MCF 10A (cell line): ENCODE measurements at places on chromosomes 3 and 15. TPM values are rescaled to one million over a fixed set of nuclear protein-coding genes. Genes with fewer than 3 reads are reported as not detected.

The PLCH1 gene
- 0.10 and 0.12 TPM in 2 replicates for total RNA-seq

The CIP2A gene
- total RNA-seq, result 15.5 and 23.9 TPM in 2 replicates

The SERPINI2 gene
- total RNA-seq, result not detected in 2 replicates

The TUSC7 gene
- total RNA-seq, result not detected in 2 replicates

The GJD2 gene
- not detected in 2 replicates for total RNA-seq

The PDE8A gene
- 27.3 and 27.4 TPM in 2 replicates for total RNA-seq

The SH2D7 gene
- not detected in 2 replicates for total RNA-seq

The HERC2 gene
- total RNA-seq, result 64.5 and 65.2 TPM in 2 replicates

The SATB1 gene
- total RNA-seq, result 0.23 and 0.44 TPM in 2 replicates

The C3orf85 gene
- not detected in 2 replicates for total RNA-seq

The CIB2 gene
- total RNA-seq, result 0.30 and 0.34 TPM in 2 replicates

The SLC2A2 gene
- total RNA-seq, result not detected in 2 replicates

The ADAMTS7 gene
- total RNA-seq, result 10.7 and 10.8 TPM in 2 replicates

The CP gene
- total RNA-seq, result 0.37 TPM in 1 of 2 replicates, not detected in the other

The HRH1 gene
- total RNA-seq, result 11.0 and 14.8 TPM in 2 replicates

The ALG1L2 gene
- total RNA-seq, result not detected in 2 replicates

The TJP1 gene
- total RNA-seq, result 114 and 137 TPM in 2 replicates

The SLC22A13 gene
- 1.7 and 1.9 TPM in 2 replicates for total RNA-seq

The MNS1 gene
- 1.5 TPM in 2 replicates for total RNA-seq

The SLC28A1 gene
- not detected in 2 replicates for total RNA-seq

The GPR160 gene
- total RNA-seq, result 1.8 and 2.6 TPM in 2 replicates

The SLC12A1 gene
- total RNA-seq, result not detected in 2 replicates

The KLHDC8B gene
- total RNA-seq, result 1.7 and 2.4 TPM in 2 replicates

The DAZL gene
- not detected in 2 replicates for total RNA-seq

The OR5H15 gene
- total RNA-seq, result not detected in 2 replicates

The CD80 gene
- total RNA-seq, result not detected in 2 replicates

The THUMPD3 gene
- 53.4 and 63.0 TPM in 2 replicates for total RNA-seq

The CHCHD6 gene
- total RNA-seq, result 28.7 and 29.6 TPM in 2 replicates

The CHRD gene
- total RNA-seq, result not detected in 2 replicates

The LCTL gene
- total RNA-seq, result not detected in 2 replicates

The ZDHHC23 gene
- 7.4 TPM in 2 replicates for total RNA-seq

The ALDH1L1 gene
- total RNA-seq, result 1.5 and 1.9 TPM in 2 replicates

The CHDH gene
- total RNA-seq, result 0.49 and 0.56 TPM in 2 replicates

The BMF gene
- 0.17 TPM in 1 of 2 replicates, not detected in the other for total RNA-seq

The USP4 gene
- 52.6 and 54.1 TPM in 2 replicates for total RNA-seq

The SYNPR gene
- not detected in 2 replicates for total RNA-seq

The SLC9C1 gene
- not detected in 2 replicates for total RNA-seq

The RGMA gene
- total RNA-seq, result 0.37 and 0.51 TPM in 2 replicates

The IL12A gene
- total RNA-seq, result 1.3 and 1.7 TPM in 2 replicates

The SLC24A5 gene
- not detected in 2 replicates for total RNA-seq
